ENCODE measurements at places on chromosomes 2 and 18. TPM values are rescaled to one million over a fixed set of nuclear protein-coding genes. Genes with fewer than 3 reads are reported as not detected.

DNA sequence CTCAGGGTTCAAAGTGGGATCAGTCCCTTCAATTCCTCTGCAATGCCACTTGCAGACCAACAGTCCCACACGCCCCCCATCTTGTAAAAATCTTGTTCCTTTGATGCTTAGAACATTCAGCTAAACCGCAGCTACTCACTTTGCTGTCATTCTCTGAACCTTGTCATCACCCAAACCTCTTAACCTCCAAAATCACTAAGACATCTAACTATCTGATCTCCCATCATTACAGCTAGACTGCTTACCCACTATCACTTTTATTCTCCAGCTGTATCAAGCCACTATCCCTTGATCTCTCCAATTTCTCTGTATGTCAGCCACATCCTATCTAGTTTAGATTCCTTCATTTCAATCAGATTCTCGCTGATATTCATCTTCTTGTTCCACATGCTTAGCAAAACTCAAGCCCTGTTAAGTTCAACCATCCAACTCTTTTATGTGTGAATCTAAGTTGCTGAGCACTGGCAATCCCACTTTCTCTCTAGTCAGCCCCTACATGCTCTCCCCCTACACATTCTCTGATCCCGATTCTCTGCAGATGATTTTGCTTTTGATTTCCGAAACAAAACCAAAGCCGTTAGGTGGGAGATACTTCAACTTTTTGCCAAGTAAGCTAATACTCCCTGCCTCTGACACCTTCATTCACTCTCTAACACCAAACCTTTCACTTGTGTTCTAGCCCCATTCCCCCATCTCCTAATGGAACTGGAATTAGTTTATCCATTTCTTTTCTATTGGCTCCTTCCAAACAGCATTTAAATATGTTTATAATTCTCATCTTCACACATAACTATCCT lies 4.6 kb downstream of the GTF3C2 start:
- no peak for DNase-seq

The PAX8 gene
- total RNA-seq, result not detected

- DNase-seq, result no peak
Measured at GRCh38 chr2:21330786-21331391, 207.1 kb downstream of the TDRD15 start.

The LRRC30 gene
- total RNA-seq, result not detected

- DNase-seq, result no peak
Measured at GRCh38 chr18:69250305-69251151, 150.2 kb upstream of the DOK6 start.

GRCh38 chr18:55147791-55148190 lies 188.5 kb upstream of the CCDC68 start:
- DNase-seq, result no peak

- DNase-seq, result no peak
Measured at GRCh38 chr18:78722929-78723710, 256.5 kb upstream of the SALL3 start.

DNA sequence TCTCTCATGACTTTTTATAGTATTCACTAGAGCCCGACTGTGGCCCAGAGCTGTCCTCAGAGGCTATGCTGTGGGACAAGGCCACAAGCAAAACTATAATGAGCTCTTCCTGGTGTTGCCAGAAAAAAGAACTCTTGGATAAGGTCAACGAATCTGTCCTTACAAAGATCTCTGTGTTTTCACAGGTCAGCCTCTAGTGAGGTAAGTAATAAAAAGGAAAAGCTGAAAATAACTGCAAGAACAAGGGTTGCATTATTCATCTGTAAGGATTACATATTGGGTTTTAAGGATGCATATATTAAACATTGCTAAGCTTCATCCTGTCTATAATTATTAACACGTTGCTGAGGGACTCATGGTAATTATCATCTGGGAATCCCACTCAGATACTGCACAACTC lies 62.8 kb upstream of the ATL2 start:
- DNase-seq, result no peak

GRCh38 chr2:73989972-73990371 lies 5.3 kb downstream of the TET3 start:
- no peak for DNase-seq

DNA sequence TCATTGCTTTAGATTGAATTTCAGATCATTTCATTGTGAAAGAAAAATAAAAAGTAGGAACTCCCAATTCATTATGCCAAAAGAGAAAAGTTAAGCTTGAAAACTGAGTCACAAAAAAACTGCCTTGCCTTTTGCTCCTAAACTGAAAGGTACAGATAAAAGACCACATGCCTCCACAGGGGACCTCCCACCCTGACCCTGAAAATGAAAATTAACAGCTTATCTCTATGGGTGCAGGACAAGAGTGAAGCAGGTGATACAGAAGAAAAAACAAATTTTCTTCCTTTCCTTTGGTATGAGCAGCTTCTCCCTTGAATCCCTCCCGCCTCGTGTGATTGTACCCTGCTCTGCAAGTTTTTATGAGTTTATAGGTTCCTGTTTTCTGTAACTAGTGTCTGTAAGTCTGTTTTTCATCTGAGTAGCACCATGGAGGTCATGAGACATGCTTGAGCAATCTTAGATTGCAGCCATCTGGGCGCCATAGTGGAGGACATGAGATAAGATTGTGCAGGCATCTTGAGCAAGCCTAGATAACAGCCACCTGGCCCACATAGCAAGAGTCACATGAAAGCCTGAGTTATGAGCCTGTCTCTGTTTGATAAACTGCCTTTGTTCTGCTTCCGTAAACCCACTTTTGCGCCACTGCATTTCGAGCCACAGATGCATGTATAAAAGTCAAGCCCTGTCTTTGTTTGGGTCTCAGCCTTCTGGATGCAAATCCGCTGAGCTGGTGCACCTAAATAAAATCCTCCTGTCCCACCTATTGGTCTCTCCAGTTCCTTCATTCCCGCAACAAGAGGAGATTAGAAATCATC lies 56.2 kb upstream of the DYNC1I2 start:
- peak; percentile 72 for DNase-seq

GRCh38 chr2:83579507-83579906 lies 879.6 kb downstream of the SUCLG1 start:
- DNase-seq, result no peak

- DNase-seq, result no peak
Measured at GRCh38 chr2:179931502-179931901, 70.1 kb upstream of the ZNF385B start.

DNA sequence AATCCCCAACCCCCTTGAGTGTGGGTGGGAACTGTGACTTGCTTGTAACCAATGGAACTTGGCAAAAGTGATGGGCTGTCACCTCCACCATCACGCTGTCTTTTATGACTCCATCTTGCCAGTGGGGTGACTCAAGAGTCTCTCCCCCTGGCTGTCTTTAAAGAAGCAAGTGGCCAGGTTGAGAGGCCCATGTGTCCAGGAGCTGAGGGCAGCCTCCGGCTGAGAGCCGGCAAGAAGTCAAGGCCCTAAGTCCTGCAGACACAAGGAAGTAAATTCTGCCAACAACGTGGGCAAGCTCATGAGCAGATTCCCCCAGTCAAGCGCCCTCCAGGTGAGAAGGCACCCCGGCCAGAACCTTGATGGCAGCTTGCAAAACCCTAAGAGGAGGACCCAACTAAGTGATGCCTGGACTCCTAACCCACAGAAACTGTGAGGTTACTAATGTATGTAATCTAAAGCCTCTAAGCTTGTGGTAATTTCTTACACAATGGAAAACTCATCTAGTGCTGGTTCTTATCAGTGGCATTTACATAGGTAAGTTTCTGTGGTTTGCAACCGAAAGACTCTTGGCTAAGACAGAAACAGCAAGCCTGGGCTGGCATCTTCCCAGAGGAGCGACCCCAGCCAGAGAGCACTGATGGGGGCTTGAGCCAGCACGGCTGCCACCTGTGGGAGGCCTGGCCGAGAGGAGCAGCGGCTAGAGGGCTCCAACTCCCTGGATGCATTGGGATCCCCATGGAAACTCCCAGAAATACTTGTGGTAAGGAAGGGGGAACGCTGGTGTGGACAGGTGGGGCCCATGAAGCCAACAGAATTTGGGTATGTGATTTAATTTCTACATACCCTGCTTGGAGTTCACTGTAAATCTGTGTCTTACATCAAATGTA lies 49.3 kb downstream of the CIB4 start:
- DNase-seq, result no peak

The ADGRF3 gene
- total RNA-seq, result 0.11 TPM

The SCYGR4 gene
- not detected for total RNA-seq

- no peak for DNase-seq
Measured at GRCh38 chr2:26492749-26493515, 15.0 kb upstream of the OTOF start.

The KCNS3 gene
- total RNA-seq, result 10.5 TPM

The FRZB gene
- total RNA-seq, result 9.6 TPM

The CABYR gene
- total RNA-seq, result 0.99 TPM

- no peak for DNase-seq
Measured at GRCh38 chr2:6956566-6956965, 39.4 kb downstream of the RNF144A start.

DNA sequence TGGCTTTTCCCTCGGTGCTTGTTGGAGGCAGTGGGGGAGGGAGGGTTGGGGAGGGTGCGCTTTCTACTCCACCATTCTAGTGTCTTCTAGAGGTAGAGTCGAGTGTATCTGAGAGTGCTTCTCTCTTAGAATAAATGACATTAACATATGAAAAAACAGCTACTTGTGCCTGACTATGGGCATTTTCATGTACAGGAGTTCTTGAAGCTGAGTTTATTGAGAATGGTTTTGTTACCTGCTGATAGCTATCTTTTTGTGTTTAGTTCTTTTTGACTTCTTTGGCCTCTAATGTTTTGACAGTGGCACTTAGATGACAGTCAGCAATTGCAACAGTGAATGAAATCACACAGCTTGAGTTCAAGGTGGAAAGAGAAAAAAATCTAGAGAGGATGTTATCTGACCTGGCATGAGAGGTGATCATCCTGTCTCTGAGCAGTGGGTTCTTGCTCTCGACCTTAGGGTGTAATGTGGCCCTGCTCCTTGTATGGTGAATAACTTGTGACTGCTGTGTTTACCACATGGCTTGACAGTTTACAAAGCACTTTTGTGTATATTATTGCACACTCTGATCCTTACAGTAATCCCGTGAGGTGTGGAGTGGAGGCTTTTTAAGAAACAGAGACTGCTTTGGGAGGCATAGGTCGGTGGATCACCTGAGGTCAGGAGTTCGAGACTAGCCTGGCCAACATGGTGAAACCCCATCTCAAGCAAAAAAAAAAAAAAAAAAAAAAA lies 86.7 kb downstream of the AGAP1 start:
- no peak for DNase-seq

The REG3G gene
- total RNA-seq, result not detected

DNA sequence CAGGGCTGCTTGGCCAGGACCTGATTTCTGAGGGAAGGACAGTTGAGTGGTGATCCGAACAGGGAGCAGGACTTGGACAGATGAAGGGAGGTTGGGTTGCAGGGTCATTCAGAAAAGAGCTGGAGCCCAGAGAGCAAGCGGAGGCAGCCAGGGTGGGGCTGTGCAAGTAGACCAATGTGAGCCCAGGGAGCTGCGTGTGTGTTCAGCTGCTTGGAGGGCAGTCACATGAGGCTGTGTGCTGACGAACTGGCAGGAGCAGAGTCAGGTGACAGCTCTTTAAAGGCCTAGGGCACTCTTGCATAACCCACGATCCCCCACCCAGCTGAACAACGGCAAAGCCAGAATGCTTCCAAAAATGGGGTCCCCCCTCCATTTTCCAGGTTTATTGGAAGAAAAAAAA lies 4.6 kb upstream of the MLPH start:
- DNase-seq, result no peak

DNA sequence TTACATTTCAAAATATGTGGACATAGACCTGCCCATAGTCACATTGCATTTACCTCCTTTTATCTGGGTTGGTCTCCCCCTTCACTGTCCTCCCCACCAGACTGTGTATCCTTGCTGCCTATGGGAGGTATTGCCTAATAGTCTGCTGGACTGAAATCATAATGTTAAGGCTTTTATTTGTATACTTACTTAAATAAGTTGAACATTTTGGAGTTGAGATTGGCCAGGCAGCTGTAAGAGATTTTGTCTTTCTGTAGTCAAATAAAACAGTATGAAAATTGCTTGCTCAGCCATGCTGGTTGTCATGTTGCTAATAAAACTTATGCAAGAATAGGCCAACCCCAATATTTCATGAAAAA lies 280.9 kb downstream of the PTPRM start:
- peak; percentile 22 for DNase-seq

- peak; percentile 73 for DNase-seq
Measured at GRCh38 chr2:199973703-199974102, 18.3 kb downstream of the MAIP1 start.

DNA sequence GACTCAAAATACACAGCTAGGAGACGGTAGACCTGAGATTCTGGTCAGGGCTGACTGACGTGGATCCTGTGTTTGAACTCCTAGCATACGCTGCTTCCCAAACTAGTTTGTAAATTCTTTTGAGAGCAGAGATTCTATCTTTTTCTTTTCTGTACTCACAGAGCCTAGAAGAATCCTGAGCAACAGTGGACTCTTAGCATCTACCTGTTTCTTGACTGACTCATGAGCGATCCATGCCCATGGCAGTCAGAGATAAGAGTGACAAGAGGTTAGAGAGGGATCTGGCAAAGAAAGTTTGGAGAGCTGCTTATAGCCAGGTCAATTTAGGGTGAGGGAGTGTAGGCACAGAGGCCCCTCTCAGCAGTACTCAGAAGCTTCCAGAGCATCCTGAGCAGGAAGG lies 41.1 kb upstream of the PPP1CB start:
- DNase-seq, result no peak

DNA sequence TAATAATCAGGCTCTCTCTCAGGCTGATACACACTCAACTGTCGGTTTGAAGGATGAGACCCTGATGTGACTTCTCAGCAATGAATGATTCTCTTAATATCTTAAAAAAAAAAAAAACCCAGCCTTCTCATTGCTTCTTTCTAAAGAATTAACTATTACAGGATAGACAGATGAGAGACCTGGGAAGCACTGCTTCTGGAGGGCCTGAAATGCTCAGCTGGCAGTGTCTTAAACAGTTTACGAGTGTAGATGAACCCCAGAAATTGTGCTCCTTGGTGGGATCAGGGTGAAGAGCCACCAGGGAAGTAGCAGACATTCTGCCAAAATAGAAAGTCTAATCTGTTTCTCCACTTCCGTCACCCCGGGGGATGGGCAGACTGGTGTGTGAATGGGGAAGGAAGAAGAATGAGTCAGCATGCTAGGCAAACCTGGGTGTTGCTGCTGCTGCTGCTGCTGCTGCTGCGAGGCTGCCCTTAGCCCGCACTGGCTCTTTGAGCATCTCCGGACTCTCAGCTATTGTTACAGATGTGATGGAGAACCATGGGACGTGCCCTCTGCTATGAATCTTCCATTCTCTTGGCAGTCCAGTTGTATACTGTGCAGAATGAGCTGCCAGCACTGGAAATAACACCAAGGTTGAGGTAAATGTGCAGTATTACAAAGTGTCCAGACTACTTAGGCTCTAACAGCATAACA lies 158.4 kb downstream of the SETBP1 start:
- peak; percentile 77 for DNase-seq

DNA sequence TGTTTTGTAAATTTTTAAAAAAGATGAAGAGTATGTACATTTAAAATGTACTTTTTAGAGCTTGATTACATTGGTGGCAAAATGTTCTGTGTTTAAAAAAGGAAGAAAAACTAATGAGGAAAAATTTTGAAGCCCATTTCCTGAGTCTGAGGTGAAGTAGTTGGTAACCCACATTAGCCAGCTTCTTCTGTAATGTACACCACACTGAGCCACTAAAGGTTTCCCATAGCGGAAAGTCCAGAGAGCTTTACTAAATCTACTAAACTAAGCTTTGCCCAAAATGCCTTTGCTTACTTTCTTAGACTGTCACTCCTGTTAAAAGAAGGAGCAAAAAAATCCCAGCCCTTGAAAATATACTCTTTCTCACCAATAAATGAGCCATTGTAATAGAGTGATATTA lies 804.8 kb upstream of the ZEB2 start:
- no peak for DNase-seq
